ENCODE measurements at places on chromosomes 1 and 21.
A peak's percentile ranks its signal among the peaks of the same experiment; 100 is the strongest.

GRCh38 chr1:66732407-66733166 is 19.7 kb upstream of the DYNLT5 start:
- no peak for DNase-seq

GRCh38 chr1:10033359-10033845 is 644 bp downstream of the UBE4B start:
- DNase-seq = no peak

- DNase-seq = peak; percentile 64
Observed at GRCh38 chr1:211928290-211928801, 97.8 kb upstream of the LPGAT1 start.

- DNase-seq = no peak
Observed at GRCh38 chr1:206742719-206743383, 27.7 kb upstream of the IL19 start.

DNA sequence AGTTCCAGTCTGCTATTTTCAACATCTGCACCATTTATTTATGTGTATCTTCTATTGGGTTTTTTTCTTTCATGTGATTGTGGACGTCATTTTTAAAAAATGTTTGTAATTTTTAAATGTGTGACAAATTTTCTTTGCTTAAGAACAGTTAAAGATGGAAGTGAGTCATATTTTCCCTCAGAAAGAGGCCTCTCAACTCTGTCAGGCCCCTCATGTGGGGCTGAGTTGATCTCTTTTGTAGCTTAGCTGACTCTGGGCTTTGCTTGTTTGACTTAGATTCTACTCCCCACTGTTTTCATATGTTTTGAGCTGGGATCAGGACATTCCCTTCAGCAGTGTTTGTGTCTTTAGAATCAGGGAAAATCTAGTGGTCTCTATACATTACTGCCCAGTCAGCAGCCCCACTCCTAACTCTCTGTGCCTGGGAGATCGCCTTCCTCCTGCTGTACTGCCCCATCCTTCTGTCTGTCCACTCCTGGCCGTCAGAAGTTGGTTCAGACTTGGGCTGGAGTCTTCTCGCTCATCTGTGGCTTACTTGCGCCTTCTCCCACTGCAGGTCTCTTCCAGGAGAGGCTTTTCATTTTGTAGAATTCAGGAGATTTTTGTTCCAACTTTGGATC is 137.4 kb downstream of the DYRK1A start:
- DNase-seq = no peak

- DNase-seq = no peak
Observed at GRCh38 chr1:64471218-64472039, 1.5 kb downstream of the CACHD1 start.

DNA sequence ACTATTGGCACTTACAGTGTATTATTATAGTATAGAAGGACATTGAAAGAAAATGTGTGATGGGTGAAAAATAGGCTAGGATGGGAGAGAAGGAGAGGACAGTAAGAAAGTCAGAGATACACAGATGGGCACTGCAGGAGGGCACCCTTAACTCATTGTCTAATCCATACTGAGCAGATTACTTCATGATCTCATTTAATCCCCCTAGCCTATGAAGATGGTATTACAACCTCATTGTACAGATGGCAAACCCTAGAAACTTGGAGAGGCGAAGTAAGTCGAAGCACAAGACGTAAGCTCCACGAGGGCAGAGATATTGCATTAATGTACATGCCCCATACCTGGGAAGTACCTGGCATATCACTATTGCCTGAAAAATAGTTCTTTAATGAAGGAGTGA is 346.9 kb upstream of the DAB1 start:
- DNase-seq = no peak

DNA sequence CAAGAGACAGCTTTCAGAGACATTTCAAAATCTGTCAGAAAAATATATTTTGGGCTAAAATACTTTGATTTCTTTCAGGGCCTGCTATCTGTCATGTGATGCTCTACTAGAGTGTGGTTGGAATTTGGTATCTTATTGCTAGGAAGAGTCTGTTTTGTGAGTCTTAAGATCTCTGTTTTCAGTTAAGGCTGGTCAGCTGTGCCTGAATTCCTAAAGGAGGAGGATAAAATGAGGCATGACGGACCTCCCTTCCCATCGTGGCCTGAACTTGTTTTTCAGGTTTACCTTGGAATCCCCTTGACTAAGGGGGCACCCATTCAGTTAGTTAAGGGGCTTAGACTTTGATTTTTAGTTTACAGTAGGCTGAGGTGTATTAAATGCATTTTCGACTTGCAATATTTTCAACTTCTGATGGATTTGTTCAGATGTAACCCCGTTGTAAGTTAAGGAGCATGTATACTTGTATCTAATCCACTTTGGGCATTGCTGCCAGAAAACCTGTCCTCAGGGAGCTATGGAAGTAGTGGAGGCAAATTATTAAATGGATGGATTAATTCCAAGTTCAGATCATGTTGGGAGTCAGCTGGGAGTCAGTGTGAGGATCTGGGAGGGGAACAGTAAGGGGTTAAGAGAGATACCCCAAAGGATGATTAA is 18.3 kb downstream of the CAPN2 start:
- no peak for DNase-seq

DNA sequence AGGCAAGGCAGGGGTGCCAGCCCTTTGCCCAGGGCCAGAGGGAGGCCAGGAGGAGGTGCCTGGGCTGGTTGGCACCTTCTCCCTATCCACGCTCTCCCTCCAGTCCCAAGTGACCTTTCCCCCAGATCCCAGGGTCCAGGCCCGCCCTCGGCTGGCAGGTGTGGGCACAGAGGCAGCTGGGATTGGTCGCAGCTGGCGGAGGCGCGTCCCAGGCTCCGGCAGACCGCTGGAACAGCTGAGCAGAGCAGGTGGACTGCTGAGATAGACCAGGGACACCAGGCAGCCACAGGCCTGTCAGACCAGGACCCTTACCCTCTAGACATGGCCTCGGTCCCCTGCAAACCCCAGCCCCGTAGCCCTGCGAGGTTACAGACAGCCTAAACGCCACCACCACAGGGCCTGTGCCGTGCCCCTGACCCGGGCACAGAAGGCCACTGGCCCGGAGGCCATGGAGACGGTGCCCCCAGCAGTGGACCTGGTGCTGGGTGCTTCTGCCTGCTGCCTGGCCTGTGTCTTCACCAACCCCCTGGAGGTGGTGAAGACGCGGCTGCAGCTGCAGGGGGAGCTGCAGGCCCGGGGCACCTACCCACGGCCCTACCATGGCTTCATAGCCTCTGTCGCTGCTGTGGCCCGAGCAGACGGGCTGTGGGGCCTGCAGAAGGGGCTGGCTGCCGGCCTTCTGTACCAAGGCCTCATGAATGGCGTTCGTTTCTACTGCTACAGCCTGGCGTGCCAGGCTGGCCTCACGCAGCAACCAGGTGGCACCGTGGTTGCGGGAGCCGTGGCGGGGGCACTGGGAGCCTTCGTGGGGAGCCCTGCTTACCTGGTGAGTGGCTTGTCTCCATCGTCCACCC is at the start of gene SLC25A34:
Gene SLC25A34 (plus strand): TSS at position 221 of the 854 bp plus-strand sequence. CDS start 228 bp downstream, at position 449.
- no peak for DNase-seq

DNA sequence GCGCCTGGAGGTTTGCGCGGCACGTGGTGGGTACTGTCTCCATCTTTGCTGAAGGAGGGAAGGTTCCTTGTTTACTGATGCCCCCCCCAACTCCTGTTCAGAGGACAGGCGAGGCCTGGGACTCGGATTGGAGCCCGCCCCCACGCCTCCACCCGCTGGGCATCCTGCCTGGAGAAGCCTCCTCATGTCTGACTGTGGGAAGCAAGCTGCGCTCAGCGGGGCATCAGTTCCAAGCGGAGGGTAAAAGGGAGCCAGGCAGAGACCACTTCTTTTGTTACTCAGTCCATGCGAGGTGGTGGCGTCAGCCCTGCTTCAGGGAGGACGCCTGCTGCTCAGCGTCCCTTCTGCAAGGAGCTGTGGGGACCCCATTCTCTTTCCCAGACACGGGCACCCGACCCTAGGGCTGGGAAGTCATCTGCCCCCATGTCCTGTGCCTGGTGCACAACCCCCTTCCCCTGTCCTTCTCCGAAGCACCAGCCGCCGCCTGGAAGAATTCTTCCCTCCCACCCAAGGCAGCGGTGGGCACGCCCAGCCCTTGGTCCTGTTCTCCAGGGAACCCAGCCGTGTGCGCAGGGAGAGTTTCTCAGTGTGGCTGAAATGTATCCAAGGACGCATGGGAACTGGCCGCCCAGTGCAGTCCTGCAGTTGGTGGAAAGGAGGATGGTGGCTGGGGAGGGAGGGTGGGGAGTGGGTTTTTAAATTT is 414.0 kb downstream of the CAMTA1 start:
- DNase-seq = no peak

DNA sequence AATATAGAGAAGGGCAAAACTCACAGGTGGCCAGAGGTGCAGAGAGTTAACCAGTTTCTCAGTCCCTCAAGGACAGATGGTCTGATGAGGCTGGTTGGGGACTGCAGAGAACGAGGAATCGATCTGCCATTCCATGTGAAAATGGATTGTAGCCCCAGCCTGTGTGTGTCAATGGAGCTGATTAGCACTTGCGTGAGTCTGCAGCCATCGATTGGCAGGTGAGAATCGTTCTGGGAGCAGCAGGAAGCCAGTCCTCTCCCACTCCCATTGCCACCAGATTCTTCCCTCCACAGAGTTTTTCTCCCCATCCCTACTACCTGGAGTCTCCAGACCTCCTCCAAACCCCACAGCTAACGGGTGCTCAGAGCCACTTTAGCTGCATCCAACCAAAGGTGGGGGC is 18.3 kb upstream of the PSMB2 start:
- DNase-seq = no peak

DNA sequence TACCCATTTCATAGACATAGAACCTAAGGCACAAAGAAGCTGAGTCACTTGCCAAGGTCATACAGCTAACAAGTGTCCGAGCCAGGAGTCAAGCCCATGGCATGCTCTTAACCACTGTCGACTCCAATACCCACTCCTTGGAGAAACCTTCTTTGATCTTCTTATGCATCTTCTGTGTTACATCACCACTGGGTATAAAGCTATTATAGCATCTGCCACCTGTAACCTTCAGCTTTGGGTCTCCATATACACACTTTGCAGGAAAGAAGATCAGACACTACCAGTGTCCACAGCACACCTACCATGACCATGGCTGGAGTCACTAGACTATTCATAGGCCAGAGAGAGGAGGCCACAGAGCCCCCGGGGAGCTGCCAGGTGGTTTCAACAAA is 29.1 kb downstream of the GPA33 start:
- DNase-seq = no peak

DNA sequence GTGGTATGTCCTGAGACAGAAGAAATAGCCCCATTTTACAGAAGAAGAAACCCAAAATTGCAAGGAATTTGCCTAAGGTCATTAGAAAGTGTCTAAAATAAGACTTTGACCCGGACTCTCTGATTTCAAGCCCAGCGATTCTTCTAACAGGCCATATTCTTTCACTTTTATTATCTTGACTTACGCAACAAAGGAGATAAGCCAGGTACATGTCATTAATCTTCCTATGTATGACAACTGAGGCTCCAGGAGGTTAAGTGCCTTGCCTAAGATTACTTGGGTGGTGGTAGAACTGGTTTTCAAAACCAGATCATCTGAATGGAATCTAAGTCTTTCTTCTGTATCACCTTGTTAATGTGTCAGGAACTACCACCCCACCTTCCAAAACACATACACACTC is 124.3 kb downstream of the PBX1 start:
- no peak for DNase-seq

GRCh38 chr21:14918527-14918926 is 146.3 kb downstream of the NRIP1 start:
- no peak for DNase-seq

- no peak for DNase-seq
Observed at GRCh38 chr21:40620386-40621145, 226.4 kb downstream of the DSCAM start.

DNA sequence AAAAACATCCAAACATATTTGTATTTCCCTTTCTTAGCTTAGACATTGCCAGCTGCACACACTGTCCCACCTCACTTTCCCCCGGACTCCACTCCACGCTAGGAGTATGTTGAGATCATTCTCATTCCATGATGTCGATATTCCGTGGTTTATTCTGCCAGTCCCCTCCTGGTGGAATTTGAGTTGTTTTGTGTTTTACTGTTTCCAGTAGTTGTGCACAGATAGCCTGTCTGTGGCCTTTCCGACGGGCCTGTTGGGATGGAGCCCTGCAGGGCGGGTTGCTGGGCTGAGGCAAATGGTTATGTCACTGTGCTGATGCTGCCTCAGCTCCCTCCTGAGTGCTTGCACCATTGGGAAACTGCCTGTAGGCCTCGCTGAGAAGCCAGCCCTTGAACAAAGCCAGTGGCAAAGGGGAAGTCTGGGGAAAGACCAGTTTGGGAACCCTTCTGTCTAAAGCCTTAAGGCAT is 12.8 kb downstream of the TRAPPC10 start:
- DNase-seq = no peak

- no peak for DNase-seq
Observed at GRCh38 chr1:24424207-24424606, 8.6 kb downstream of the NIPAL3 start.

DNA sequence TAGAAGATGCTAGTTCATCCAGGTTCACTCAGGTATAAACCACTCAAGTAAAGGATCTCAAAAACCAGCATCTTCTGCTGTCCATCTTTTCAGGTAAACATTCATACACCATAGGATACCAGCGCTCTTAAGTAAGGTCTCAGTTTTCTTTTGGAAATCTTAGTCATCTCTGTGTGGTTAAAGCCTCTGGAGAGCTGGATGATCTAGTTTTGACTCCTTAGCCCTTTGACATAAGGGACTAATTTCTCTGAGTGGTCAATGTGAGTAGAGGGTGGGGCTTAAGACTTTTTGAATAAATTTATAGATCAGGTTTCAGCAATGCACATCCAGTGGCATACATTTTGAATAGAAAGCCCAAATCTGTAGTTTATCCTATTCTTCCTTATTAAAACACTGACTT is 92.3 kb downstream of the CTH start:
- no peak for DNase-seq

DNA sequence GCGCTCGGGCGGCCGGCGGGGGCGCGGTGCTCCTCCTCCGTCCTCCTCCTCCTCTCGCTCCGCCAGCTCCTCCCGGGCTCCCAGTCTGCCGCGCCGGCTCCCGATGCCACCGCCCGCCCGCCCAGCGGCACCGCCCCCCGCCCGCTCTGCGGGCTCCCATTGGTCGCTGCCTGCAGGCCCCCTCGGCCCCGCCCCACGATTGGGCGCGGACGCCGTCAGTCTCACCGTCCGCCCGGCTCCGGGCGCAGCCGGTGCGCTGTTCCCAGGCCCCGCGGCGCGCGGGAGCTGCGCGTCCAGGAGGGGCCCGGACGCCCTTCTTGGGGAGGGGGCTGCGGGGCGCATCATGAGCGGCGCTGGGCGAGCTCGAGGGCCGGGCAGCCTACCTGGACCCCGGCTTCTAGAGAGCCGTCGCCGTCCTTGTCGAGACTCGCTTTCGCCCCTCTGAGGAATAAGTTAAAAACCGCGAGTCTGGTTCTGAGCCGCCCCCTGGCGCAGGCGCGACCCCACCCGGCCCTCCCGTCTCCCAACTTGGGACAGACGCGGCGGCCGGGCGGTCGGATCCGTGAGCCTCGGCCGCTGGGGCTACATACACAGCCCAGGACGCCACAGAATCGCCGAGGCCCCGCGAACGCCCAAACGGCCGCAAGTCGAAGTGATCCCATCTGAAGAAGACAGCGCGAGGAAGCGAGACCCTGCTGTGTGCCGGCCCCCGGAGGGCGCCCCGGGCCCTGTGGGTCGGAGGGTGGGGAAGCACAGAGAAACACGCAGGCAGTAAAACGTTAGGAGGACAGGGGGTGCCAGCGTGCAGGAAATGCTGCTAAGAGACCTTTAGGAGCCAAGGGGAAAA is at the start of gene SIPA1L2:
Gene SIPA1L2 (minus strand): TSS at position 87 of the 847 bp plus-strand sequence. CDS start 114,794 bp downstream, outside the sequence.
- peak; percentile 29 for DNase-seq

- DNase-seq = no peak
Observed at GRCh38 chr1:228337711-228338520, 68.7 kb downstream of the TRIM11 start.
